ENCODE measurements at places on chromosomes 6 and 20.

- DNase-seq = no peak
These were observed 17.8 kb downstream of the HLA-B start for GRCh38 chr6:31339210-31339609.

DNA sequence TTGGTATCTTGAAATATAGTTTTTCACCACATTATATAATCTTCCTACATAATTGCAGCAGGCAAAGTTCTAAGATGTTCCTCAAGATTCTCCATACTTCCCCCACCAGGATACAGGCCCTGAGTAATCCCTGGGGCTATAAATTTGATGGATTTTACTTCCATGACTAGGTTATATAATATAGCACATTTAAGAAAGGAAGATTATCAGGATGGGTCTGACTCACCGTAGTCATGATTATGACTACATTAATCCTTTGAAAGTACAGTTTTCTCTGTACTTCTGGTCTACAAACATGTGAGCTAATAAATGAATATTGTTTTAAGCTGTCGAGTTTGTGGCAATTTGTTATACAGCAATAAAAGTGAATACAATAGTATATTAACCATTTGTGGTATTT lies 122.5 kb downstream of the MACROD2 start:
- DNase-seq = no peak

- DNase-seq = peak; percentile 45
These were observed 36.7 kb upstream of the AAR2 start for GRCh38 chr20:36199345-36200257.

- DNase-seq = no peak
These were observed 133.5 kb upstream of the TMEM170B start for GRCh38 chr6:11404081-11404480.

DNA sequence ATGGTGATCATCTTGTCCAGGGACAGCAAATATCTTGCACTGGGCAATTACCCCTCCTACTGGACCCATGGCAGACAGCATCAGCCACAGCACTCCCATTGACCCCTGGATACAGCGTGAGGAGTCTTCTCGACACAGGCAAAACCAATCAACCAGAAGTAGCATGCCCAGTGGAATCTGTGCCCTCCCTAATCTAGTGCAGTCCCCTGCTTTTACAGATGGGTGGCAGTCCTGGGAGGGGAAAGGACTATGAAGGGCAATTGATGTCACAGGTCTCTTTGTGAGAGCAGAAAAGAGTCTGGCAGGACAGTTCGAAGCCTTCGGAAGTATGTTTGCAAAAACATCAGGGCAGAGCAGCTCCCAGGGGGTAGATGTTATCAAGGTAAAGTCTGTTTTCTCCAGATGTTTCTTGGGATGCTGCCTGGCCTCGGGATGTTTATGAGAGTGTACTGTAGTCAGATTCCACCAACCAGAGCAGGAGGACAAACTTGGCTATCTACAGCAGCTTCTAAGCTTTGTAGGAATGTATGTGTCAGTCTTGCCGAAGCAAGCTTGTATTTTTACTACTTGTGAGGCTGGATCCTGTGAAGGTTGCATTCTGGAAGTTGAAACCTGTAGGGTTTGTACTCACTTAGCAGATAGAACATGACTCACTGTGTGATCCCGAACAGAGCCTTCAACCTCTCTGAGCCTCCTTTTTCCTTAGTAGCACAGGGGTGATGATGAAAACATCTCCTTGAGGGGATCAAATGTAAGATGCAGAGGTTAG lies 63.0 kb upstream of the MYL9 start:
- no peak for DNase-seq
